ENCODE measurements at places on chromosomes 2 and 18.
A peak's percentile ranks its signal among the peaks of the same experiment; 100 is the strongest.

DNA sequence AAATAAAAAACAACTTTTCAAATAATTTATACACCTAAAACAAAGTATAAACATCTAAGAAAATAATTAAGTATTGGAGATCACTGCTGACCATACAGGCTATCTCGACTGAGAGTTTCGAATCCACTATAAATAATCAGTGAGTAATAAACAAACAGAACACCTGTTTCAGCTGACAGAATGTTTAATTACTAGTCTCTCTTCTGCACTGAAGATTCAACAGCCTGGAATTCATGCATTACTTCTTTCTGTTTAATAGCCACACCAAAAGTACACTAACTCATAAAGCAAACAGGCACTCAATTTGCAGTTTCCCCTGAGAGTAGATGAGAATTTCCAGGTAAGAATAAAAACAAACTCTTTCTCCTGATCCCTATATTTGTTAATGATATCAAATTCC is 138.5 kb downstream of the RBMS1 start:
- no peak for DNase-seq

DNA sequence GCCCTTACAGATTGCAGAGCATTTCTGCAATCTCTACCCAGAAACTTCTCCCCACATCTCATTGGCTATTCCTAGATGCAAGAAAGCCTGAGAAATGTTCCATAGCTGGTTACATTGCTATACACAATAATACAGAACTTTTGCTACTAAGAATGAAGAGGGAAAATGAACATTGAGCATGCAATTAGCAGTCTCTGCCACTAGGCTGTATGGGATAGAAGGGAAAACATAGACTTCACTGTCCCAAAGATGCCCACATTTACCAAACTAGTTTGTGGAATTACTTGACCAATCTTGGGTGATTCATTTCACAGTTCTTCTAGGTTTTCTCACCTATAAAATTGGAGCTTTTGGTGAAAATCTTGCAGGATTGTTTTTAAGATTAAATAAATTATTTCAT is 265.7 kb upstream of the NT5C1B start:
- peak; percentile 14 for DNase-seq

DNA sequence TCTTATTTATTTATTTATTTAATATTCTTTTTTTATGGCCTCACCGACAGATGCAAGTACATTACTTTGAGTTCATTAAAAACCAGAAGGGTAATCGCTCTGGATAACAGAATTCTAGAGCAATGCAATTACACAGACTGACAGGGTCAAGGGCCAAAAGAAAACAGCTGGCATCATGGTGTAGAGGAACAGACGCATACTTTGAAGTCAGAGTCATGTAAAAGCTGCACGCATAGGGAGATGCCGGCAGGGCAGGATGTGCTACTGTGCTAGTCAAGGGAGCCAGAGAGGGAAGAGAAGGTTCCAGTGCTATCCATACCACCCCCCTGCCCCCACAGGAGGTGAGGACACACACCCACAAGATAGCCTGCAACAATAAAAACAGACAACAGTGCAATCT is 115.2 kb upstream of the TFCP2L1 start:
- no peak for DNase-seq

- no peak for DNase-seq
Observed at GRCh38 chr2:236016496-236016895, 151.7 kb downstream of the GBX2 start.

DNA sequence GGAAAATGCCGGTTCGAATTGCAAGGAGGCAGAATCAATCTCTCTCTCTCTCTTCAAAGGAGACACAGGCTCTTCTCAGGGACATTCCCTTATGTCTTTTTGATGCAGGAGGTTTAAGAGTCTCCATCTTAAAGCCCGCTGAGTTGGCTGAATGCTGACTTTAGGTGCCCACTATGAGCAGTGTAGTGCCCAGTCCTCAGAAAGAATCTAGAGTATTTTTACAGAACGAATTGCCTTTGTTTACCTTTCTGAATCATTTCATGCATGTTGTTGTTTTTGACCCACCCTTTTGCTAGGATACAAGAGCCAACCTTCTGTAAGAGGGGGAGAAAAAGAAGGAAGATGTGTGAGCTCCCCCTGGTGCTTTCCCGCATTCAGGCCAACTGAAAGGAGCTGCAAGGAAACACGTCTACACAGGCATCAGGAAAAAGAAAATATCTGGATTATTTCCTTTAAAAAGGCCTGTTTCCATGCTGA is 193.5 kb upstream of the TCF4 start:
- DNase-seq: peak; percentile 34

DNA sequence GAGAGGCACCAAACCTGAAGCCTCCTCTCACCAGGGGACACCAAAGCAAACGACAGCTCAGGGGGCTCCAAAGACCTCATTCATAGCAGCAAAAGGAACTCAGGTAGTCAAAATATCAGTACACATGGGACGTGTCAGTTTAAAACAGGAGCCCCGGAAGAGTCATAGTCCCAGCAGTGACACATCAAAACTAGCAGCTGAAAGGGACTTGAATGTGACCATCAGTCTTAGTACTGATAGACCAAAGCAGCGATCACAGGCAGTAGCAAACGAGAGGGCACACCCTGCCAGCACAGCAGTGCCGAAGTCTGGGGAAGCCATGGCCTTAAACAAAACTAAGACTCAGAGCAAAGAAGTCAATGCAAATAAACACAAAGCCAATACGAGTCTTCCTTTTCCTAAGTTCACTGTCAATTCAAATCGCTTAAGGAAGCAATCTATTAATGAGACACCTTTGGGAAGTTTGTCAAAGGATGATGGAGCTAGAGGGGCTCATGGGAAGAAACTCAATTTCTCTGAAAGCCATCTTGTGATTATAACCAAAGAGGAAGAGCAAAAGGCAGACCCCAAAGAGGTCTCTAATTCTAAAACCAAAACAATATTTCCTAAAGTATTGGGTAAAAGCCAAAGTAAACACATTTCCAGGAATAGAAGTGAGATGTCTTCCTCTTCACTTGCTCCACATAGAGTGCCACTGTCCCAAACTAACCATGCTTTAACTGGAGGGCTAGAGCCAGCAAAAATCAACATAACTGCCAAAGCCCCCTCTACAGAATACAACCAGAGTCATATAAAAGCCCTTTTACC is 1.2 kb downstream of the GALNT5 start:
- DNase-seq: no peak

- DNase-seq: no peak
Observed at GRCh38 chr18:63099848-63100629, 219.5 kb downstream of the BCL2 start.

GRCh38 chr2:10309286-10309685 is 6.6 kb downstream of the HPCAL1 start:
- no peak for DNase-seq

GRCh38 chr18:50830544-50830943 is 10.7 kb upstream of the MRO start:
- DNase-seq: no peak

GRCh38 chr18:60099709-60100108 is 199.9 kb downstream of the PMAIP1 start:
- DNase-seq: no peak

DNA sequence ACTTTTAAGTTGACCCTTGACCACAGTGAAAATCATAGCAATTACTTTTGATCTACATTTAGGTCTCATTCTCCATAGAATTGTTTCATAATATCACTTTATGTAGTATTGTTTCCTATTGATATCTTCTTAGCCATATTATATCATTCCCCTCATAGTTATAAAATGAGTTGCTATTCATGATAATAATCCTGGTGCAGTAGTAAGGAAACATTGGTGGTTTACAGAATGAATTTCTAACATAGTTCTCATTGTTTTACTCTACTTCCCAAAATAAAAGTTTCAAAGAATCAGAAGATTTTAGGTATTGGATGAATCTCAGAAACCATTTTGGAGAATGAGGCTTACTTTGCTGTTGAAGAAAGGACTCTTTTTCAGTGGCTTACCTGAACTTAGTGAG is 246.0 kb downstream of the PARD3B start:
- no peak for DNase-seq

DNA sequence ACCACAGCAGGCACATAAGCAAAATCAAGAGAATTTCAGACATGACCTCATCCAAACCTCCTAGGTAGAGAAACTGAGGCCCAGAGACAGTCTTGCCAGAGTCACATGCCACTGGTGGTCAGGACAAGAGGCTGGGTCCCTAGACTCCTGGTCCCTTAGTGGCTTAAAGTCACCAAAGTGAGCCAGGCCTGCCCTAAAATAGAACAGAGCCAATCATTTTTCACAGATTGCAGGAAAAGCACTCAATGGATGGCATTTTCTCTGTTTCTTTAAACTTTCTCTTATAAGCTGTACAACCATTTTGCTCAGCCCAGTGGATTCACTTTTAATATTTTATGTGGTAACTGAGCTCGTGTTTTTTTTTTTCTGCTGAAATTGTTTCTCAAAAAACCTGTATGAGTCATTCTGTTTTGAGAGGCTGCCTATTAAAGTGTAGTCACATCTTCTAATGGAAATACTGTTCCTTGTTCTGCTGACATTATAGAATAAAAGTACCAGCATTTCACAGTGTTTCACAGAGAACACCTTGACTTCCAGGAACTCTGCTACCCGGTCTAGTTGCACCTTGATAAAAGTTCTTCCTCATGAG is 29.6 kb downstream of the STEAP3 start:
- DNase-seq: no peak

DNA sequence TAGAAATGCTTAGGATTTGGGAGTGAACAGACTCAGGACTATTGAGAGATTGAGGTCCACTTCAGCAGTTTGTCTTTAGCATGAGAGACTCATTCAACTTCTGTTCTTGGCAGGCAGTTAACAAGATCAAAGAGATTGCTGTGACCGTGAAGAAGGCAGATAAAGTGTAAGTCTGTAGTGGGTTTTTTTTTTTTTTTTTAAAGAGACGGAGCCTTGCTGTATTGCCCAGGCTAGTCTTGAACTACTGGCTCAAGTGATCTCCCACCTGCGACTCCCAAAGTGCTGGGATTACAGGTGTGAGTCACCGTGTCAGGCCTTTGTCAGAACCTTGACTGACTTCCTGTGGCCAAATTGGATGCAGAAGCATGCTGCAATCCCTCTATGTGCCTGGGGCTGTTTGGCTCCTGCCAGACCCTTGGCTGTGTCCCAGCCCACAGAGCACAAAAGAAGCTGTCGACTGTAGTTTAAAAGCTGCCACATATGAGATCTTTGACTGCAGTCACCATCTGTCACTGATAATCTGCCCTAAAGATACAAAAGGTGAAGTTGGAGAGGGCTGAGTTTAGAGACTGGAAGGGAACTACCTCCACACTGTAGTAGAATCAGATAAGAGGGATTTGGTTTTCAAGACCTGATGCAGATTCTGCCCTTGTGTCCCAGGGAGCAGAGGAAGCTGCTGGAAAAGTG is 9.9 kb downstream of the CCT7 start:
- no peak for DNase-seq

DNA sequence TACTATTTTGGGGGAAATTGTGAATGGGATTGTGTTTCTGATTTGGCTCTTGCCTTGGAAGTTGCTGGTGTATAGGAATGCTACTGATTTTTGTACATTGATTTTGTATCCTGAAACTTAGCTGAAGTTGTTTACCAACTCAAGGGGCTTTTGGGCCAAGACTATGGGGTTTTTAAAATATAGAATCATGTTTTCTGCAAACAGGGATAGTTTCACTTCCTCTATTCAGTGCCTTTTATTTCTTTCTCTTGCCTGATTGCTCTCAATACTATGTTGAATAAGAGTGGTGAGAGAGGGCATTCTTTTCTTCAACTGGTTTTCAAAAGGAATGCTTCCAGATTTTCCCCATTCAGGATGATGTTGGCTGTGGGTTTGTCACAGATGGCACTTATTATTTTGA is 1383.8 kb upstream of the ACVR2A start:
- no peak for DNase-seq

- DNase-seq: no peak
Observed at GRCh38 chr18:76558881-76559667, 64.0 kb upstream of the ZNF516 start.

DNA sequence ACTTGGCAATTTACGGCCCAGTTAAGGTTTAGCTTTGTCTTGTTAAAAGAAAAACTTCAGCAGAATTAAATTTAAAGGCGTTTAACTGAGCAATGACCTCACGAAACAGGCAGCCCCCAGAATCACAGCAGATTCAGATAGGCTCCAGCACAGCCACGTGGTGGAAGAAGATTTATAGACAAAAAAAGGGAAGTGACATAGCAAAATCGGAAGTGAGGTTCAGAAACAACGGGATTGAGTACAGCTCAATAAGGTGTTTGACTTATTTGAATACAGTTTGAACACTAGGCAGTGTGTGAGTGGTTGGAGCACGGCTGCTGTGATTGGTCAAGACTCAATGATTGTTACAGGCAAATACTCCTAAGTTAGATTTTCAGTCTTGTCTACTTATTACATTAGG is 79.8 kb downstream of the MOGAT1 start:
- DNase-seq: no peak

DNA sequence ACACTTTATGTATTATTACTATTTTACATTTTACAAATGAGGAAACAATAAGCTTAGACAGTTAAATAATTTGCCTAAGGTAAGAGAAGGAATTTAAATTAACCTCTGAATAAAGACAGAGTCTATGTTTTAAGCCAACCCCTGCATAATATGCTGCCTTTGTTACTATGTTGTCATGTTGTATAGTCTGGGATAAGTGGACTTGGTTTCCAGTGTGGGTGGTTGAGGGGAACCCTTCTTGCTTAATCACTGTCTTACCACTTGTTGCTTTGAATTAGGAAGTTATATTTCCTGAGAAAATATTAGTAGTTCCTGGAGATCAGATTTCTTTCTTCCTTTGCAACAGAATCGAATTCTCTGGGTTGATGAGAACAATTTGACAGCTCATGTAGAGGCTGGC is 52.6 kb downstream of the AGPS start:
- DNase-seq: no peak

DNA sequence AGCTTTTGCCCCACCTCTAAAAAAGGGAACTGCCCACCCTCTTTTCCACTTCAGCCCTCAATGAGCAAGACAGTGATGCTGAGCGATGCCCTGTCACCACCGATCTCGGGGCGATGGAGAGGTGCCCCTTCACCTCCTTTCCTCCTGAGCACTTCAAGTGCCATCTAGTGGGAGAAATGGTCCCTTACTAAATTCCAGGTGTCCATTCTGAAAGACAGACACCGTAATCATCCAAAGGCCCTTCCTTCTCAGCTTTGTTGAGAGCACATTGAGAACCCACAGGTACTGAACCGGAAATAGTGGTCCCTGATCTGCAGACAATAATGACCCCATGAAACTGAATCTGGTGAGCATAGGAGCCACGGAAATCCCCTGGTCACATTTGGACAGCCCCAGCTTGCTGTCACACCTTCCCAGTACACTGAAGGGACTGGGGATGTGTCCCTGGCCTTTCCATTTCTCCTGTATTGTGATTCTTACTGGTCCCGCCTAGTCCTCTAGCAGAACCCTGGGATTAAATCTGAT is 38.5 kb downstream of the KCTD18 start:
- peak; percentile 33 for DNase-seq

DNA sequence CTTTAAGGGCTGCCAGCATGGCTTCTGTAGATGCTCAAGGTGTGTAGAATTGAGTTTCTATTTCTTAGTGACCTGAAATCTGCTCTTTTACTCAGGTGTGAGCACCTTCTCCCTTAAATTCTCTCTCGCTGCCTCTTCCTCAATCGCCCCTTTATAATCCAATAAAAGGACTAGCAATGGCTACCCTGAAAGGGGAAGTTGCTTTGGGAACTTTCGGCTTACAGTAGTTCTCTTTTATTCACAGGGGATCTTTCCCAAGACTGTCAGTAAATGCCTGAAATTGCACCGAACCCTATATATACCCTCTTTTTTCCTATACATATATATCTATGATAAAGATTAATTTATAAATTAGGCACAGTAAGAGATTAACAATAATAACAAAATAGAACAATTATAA is 121.8 kb downstream of the ACTR3 start:
- DNase-seq: no peak

- peak; percentile 94 for DNase-seq
Observed at GRCh38 chr2:241217320-241218031, 29.0 kb downstream of the ANO7 start.

GRCh38 chr18:33123862-33124518 is 316.5 kb downstream of the CCDC178 start:
- no peak for DNase-seq
